ENCODE measurements at places on chromosomes 5 and 9.
A peak's percentile ranks its signal among the peaks of the same experiment; 100 is the strongest.

GRCh38 chr9:73880101-73880500, 617.0 kb upstream of the RORB start:
- no peak for DNase-seq

DNA sequence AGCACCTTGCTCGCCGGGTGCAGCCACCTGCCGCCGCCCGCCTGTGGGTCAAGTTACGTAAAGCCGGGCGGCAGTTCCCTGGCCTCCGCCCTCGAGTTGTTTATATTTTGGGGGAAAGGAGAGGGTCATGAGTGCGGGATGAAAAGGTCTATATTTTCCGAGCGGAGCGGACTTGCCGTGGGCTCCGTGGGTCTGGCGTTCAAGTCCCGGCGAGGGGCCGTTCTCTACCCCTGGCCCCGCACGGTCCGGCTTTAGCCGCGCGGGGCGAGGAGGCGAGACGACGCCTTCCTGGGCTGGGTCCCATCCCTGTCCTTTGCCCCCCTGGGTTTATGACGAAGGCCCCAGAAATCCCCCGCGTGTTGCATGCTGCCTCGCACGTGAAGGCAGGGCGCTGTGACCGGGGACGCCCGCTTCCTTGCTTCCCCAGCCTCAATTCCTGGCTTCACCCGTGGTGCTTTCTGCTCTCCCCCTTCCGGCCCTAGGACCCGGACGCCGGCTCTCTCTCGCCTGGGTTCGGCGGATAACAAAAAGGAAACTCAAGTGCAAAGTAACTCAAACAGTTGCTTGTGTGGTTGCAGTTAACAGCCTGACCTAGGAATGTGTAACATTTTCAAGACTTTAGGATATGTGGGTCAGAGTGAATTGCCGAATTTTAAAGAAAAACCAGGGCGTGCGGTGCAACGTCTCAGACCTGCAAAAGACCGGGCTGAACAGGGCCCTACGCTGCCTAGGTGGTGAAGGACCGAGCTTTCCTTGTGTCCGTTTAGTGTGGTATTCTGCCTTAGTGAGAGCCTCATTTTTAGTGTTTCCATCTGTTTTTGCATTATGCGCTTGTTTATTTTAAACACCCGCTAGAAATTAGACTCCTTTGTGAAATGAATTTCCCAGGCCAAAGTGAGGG, 810 bp downstream of the VPS13A start:
- peak; percentile 52 for DNase-seq

DNA sequence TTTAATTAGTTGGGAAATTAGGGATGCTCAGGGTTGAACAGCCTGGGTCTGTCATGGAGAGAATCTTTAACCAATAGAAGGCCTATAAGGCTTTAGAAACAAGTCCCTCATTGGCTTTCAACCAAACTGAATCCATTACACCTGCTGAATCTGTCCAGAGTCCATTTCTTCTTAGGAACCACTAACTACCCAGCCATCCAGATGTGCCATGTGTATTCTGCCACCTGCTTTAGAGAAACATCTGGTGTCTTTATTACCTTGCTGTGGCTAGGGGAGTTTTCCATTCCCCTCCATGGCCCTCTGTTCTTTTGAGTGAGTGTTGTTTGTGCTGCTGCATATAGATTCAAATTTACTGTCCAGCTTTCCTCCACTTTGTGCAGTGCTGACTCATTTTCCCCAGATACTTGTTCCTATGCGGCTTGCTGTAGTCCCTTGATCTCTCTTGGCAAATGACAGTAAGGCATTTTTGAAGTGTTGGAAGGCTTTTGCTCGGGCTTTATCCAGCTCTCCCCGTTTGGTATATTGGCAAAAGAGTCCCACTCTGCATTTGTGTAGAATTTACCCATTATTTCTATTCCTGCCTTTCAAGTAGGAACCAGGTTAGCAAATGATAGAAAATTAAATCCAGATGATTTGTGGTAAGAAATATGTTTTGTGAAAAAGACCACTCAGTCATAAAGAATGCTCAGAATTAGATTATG, 54.6 kb downstream of the NLN start:
- DNase-seq, result no peak

GRCh38 chr9:113654605-113655428, 191.3 kb downstream of the RGS3 start:
- DNase-seq, result no peak

GRCh38 chr9:126084696-126085095, 241.9 kb upstream of the MVB12B start:
- no peak for DNase-seq

- DNase-seq, result no peak
Observed at GRCh38 chr9:86718388-86719049, 228.8 kb downstream of the GAS1 start.

- no peak for DNase-seq
Observed at GRCh38 chr5:6066016-6066415, 312.3 kb downstream of the MED10 start.

- no peak for DNase-seq
Observed at GRCh38 chr9:121990600-121991306, 102.4 kb downstream of the TTLL11 start.

DNA sequence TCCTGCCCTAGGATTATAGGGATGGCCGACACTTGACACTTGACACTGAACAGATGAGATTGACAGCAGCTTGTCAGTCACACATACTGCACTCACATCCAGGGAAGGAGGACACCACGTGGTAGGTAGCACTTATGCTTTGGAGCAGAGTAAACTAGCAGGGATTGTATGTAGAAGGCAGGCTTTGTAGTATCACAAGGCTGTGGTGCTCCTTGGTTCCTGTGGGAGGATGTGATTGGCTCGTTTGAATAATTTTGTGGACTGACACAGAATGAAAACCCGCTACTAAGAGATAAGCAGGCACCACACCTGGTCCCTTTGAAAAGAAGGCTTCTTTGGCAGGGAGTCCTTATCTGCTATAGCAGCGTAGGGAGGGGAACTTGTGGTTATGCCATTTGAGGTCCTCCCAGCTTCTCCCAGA, 63.6 kb upstream of the IL12B start:
- no peak for DNase-seq

DNA sequence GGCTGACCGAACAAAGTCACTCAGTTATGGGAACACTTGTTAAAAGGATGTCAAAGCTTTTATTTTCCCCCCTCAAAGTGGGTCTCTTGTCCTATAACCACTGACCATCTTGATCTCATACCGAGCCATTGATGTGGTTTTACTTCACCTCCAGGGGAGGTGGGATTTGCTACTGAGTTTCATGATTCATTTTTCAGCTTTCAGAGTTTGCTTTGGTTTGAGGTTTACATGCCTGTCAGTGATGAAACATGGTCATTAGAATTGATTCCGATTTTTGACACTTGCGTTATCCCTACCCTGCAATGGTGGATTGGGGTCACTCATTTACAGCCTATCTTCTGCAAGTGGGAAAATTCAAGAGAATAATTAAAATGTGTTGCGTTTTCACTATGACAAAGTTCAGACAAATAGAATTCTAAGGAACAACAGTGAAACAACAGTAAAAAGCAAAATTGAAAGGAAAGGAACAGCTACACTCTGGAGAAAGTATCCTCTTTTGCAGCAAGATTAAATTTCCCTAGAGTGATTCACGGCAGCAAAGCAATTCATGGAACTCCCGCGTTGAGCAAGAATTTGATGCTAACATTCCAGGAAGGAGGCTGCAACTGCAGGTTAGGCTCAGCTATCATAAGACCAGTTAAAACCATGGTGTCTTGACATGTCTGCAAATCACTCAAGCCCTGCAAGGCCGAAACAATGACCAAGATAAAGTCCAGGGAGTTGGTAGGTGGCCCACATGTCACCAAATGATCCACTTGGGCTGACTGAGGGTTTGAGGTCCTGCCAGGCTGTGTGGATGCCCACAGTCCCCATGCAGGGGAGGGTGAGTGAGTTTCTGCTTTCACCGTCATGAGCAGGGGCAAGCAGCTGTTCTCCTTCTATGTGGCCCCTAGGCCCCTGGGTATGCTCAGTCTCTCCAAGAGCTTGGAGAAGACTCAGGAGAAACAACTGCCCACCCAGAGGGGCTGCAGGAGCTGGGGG, 9.4 kb downstream of the GADD45G start:
- DNase-seq, result no peak

- DNase-seq, result no peak
Observed at GRCh38 chr9:95091601-95092261, 225.8 kb downstream of the FANCC start.

GRCh38 chr5:77272206-77272605, 61.7 kb downstream of the PDE8B start:
- no peak for DNase-seq

DNA sequence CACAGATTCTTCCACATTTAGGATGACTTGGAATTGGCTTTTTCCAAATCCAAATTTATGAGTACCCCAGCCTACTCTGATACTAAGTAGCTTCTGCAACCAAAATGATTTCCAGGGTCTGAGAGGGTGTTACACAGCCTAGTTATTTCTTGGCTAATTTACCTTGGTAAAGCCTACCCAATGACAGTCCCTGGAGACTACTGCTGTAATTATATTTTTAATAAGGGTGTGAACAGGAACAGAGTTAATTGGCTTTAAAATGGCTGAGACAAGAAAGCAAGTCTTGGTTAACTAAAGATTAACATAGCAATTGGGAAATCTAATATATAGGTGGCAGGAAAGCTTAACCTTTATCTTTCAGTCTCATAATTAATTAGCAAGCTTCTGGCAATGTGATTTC, 9.3 kb downstream of the PRLR start:
- no peak for DNase-seq

DNA sequence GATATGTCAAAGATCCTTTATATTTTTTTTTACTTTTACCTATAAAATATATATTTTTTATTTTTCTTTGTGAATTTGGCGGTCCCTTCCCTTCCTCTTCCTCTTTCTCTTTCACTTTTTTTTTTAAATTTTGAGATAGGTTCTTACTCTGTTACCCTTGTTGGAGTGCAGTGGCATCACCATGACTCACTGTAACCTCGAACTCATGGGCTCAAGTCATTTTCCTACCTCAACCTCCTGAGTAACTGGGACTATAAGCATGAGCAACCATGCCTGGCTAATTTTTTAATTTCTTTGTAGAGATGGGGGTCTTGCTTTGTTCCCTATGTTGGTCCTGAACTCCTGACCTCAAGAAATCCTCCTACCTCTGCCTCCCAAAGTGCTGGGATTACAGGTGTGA, 258.0 kb upstream of the CLINT1 start:
- DNase-seq, result no peak

DNA sequence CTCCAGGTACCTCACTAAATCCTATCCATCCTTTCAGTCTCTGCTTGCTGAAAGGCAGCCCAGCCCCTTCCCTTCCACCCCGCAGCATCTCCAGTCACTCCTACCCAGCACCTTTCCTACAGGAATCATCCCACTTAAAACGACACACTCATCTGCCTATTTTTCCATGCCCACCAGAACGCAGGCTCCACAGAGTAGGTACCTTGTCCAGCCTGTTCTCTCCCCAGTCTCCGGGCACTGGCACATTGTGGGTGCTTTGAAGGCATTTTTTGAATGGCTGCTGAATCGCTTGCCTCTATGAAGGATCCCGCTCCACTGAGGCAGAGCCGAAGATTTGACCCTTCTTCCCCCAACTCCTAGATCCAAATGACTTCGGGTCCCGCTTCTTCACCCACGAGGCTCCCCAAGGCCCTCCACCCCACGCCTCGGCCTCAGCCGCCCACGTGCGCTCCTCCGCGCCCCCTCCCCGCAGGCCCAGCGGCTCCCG, 15.6 kb downstream of the LHX6 start:
- DNase-seq, result no peak

DNA sequence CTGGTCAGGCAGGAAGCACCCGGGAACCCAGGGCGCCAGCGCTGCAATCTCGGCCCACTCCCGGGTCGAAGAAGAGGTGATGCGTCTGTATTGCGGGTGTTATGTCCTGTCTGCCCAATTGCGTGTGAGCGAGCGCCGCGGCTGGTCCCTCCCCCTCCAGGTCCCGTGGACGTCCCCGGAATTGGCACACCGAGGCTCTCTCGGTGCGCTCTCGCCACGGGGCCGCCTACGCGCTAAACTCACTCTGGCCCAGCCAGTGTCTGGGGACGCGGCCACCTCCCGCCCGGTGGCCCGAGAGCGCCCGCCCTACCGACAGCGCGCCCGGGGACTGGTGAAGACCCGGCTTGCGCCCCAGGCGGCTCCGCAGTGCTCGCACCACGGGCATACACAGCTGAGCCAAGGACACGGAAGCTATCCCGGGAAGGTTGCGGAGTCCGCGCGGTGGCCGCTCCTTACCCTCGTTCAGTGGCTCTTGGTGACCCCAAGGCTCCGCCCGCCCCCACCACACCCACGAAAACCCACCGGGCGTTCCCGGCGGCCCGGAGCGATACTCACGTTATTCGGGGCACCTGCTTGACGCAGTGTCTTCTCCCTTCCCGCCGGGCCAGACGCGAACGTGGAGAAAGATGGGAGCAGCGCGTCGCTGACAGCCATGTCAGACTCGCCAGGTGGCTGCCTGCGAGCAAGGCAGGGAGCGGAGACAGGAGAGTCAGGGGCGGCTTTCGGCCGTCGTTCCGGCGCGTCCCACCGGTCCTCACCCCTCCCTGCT, 1.0 kb downstream of the KLF4 start:
- no peak for DNase-seq

- DNase-seq, result no peak
Observed at GRCh38 chr9:96449523-96449844, 485 bp upstream of the HABP4 start.

- DNase-seq, result no peak
Observed at GRCh38 chr5:6736524-6737042, 23.4 kb downstream of the TENT4A start.

DNA sequence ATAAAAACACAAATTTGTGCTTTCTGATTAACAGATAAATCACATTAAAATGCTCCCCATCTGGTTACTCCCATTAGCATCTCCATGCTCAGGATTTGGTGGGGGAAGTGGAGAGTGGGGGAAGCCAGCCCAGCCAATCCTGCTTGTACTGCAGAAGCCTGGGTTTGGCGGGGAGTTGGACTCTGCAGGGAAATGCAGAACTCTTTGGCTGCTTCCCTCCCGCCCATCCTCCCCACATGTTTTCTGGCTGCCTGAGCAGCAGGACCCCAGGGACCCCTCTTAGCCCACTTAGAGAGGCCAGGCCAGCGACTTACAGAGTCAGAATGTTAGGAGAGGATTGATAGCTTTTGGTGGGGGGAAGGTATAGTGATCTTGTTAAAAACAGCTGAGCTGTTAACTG, 59.5 kb upstream of the FOXI1 start:
- DNase-seq, result no peak

DNA sequence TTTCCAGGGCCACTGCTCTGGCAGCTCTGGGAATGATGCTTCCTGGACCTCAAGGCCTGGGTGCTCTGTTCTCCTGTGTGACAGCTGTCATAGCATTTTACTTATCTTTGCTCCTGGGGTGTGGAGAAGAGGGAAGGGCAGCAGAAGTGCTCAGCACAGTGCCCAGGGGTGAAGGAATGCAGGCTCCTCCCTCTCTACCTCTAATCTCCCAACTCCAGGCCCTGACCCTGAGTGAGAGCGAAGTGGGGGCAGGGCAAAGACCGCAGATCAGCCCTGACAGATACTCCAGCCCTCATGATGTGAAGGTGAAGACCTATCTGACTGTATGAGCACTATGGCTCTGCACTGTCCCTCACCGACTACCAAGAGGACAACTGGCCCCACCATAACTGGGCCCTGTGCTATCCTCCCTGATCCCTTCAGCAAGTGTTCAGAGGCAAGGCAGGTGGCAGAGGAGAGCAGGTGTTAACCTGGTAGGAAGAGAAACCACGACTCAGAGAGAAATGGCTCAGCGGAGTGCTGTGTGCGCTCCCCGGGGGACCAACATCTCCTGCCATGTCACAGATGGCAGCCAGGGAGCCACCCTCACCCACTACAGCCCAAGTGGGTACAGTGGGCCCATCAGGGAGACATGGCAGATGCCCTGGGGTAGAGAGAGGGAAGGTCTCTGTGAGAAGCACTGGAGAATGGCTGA, 16.8 kb downstream of the ACSL6 start:
- no peak for DNase-seq

- no peak for DNase-seq
Observed at GRCh38 chr5:3197304-3198073, 398.1 kb upstream of the IRX1 start.

- DNase-seq, result no peak
Observed at GRCh38 chr9:75657015-75657414, 233.5 kb upstream of the PCSK5 start.

Measured in A673 (cell line).